ENCODE measurements at places on chromosomes 4 and X. TPM values are rescaled to one million over a fixed set of nuclear protein-coding genes. Genes with fewer than 3 reads are reported as not detected.

XKRX gene
- total RNA-seq = not detected

UGT2B15 gene
- total RNA-seq = not detected

CFAP99 gene
- not detected for total RNA-seq

- no peaks in the 10 kb centered on the region for H3K36me3 ChIP-seq
- H3K27me3 ChIP-seq = no peaks in the 10 kb centered on the region
- no peaks in the 10 kb centered on the region for H3K4me1 ChIP-seq
- no peak overlapping the region for H3K27ac ChIP-seq
Measured at GRCh38 chrX:47358387-47359065, 11.9 kb upstream of the ZNF157 start.

DNA sequence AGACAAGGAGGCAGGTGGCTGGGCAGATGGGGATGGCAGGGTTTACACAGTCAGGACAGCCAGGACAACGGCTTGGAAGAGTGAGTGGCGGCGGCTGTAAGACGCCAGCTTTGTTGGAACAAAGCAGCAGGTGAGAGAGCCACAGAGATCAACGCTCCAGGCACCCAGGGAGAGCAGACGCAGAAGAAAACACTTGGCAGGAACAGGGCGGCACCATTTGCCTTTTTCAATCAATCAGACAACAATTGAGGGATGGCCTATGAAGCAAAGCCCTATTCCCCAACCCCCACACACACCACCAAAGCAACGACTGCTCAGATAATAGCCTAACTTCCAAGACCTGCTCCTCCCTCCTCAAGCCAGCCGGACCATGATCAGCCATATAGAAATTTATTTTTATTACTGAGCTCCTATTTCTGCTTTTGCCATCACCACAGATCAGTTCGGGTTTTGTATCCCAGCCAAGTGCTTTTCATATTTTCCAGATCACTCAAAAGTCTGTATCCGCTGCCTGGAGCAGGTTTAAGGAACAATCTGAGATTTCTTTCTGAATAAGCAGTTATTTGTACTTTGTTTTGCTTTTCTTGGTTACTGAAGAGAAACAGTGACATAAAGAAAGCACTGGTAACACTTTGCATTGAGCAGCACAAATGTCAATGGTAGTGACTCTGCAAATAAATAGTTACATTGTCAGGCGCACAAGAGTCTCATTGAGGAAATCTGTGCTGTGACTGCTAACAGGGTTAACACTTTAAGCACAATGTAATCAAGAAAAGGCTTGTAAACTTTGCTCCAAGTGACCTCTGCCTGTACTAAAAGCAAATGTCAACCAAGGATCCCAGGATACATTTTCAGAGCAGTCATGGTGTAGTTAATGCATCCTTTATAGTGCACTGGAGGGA, 81.8 kb upstream of the RBPJ start:
- H3K4me3 ChIP-seq = no peak overlapping the region
- H3K36me3 ChIP-seq = no peaks in the 10 kb centered on the region
- H3K27ac ChIP-seq = peak overlapping the region; percentile 74
- H3K27me3 ChIP-seq = no peaks in the 10 kb centered on the region
- peaks cover 23% of the 10 kb centered on the region for H3K4me1 ChIP-seq
- DNase-seq = no peak

DNA sequence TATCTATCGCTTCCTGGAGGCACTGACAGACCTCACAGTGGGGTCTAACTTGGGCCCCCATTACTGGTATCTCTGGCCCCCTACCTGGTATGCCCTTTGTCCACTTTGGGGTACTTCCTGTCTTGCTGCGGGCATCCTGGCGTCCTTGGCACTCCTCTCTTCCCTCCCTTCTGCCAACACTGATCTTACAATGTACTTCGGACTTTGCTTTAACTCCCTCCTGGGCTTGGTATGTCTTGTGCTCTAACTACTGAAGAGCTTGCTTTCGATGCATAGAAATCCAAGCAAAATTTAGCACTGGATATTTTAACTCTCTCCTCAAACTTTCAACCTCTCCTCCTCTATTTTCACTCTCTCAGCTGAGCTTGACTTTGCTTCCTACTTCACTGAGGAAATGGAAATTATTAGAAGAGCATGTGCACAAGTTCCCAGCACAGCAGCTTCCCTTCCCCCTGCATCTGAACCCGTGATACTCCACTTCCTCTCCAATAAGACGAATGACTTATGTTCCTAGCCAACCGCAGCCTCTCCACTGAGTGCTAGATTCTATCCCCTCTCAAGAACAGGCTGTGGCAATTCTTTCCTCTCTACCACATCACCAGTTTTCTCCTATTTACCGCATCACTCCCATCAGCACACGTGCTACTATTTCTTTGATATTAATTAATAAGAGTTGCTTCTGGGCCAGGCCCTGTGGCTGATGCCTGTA, 52.9 kb downstream of the SUPT20HL2 start:
- H3K27ac ChIP-seq = peak overlapping the region; percentile 35
- peak; percentile 27 for DNase-seq
- H3K27me3 ChIP-seq = no peaks in the 10 kb centered on the region
- H3K4me1 ChIP-seq = no peaks in the 10 kb centered on the region

DNA sequence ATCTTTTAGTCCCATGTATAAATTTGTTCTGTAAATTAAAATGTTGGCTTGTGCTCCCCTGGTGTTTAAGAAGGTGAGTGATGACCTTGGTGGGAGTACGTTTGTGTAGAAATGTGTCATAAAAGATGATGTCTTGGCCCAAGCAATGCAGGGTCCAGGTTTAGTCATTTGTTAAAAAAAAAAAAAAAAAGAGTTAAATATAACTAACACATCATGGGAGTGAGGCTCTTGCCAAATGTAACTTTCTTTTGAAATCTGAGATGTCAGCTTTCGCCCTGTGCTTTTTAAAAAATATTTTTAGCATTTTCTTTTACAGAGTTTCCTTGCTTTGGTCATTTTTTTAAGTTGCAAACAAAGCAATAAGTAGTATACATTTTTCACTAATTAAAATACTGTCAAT, 135.6 kb downstream of the FBXO8 start:
- H3K27me3 ChIP-seq = no peaks in the 10 kb centered on the region
- H3K27ac ChIP-seq = no peak overlapping the region
- no peaks in the 10 kb centered on the region for H3K4me1 ChIP-seq
- H3K36me3 ChIP-seq = no peaks in the 10 kb centered on the region
- H3K4me3 ChIP-seq = no peak overlapping the region

GRCh38 chr4:76420188-76420761, 666 bp downstream of the CCDC158 start:
- peaks cover 3% of the 10 kb centered on the region for H3K27me3 ChIP-seq
- no peak for DNase-seq
- H3K27ac ChIP-seq = no peak overlapping the region
- H3K4me3 ChIP-seq = peak overlapping the region; percentile 46

GRCh38 chr4:25953740-25954139, 39.7 kb downstream of the SMIM20 start:
- no peaks in the 10 kb centered on the region for H3K4me1 ChIP-seq
- H3K27ac ChIP-seq = no peak overlapping the region
- H3K27me3 ChIP-seq = peaks cover 2% of the 10 kb centered on the region
- H3K36me3 ChIP-seq = no peaks in the 10 kb centered on the region

- H3K4me3 ChIP-seq = no peak overlapping the region
- H3K36me3 ChIP-seq = peaks cover 37% of the 10 kb centered on the region
- H3K27ac ChIP-seq = no peak overlapping the region
- H3K27me3 ChIP-seq = no peaks in the 10 kb centered on the region
Measured at GRCh38 chrX:130413415-130413814, 11.6 kb downstream of the RBMX2 start.

DNA sequence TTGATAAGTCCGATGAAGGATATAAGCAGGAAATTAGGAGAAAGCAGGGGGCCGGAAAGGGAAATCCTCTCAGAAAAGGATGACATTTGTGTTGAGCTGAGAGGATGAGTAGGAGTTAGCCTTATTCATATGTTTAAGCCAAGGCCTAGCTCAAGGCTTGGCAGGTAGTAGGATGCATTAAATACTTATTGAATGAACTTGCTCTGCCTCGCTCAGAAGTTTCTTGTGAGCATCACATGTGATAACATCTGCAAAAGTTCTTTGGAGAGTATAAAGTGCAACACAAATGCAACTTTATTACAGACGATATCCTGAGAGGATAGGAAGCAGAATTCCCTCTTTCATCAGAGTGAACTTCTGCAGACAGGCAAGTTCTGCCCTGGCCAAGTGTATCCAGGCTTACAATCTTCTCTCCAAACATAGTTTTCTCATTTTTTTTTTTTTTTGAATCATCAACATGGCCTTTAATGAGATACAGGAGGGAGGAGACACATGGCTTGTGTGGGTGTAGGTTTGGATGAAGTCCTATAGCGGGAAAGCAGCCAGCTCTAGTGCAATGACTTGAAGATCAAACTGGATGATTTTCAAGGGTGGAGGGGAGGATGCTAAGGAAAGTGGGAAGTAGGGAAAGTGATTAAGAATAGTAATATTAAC, 48.1 kb downstream of the LUZP4 start:
- no peak overlapping the region for H3K4me3 ChIP-seq
- no peaks in the 10 kb centered on the region for H3K4me1 ChIP-seq
- H3K27me3 ChIP-seq = no peaks in the 10 kb centered on the region
- DNase-seq = peak; percentile 7

- H3K4me1 ChIP-seq = peaks cover 38% of the 10 kb centered on the region
- no peak overlapping the region for H3K27ac ChIP-seq
- no peak for DNase-seq
- H3K27me3 ChIP-seq = no peaks in the 10 kb centered on the region
- peaks cover 7% of the 10 kb centered on the region for H3K36me3 ChIP-seq
Measured at GRCh38 chr4:102521570-102521969, 20.4 kb downstream of the NFKB1 start.

GRCh38 chr4:169485086-169485485, 127.3 kb downstream of the NEK1 start:
- no peak overlapping the region for H3K27ac ChIP-seq
- no peaks in the 10 kb centered on the region for H3K4me1 ChIP-seq
- no peaks in the 10 kb centered on the region for H3K27me3 ChIP-seq
- no peaks in the 10 kb centered on the region for H3K36me3 ChIP-seq

Data from heart right ventricle (tissue), 16 donors.